ENCODE measurements at places on chromosomes 6 and 20.

DNA sequence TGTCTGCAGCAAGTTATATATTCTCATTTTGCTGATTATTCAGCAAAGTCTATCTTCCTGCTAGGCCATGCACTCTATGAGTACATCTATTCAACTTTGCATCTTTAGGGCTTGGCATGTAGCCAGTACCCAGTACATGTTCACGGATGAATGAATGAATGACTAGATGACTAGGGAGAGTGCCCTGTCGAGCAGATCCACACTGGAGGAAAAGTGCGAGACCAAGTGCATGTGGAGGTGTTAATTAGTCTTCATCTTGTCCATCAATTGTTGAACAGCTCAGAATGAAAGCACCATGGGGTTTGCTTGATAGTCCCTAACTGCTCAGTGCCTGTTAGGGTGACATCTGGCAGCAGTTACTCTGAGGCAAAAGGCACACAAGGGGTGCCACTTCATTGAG lies 30.4 kb downstream of the TM9SF4 start:
- DNase-seq = no peak

DNA sequence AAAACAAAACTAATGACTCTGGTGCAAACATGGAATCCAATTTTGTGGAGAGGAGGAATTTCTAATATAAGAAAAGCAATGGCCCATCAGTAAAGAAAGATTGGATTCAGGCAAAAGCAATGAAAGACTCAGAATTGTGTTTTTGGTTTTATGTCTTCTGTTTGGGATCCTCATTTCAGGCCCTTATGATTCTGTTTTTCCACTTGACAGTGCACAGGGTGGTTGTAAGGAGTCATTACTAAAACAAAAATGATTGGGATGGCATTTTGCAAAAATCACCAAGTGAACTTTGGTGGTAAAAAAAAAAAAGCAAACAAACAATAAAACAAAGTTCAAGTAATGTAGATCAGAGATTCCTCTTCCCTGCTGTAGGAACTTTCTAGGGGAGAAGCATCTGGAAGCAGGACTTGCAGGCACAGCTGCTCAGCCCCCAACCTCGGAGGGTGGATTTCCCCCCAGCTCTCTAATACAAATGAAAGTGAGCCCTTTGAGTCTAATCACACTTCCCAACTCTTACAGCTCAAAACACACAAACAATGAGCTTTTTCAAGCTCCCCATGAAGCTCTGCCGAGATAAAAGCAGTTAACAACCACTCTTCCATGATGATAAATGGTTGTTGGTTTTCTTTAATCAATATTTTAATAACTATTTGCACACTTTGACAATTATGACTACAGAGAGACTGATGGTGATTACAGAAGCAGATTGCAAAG lies 177.7 kb downstream of the ZDHHC14 start:
- DNase-seq = no peak

DNA sequence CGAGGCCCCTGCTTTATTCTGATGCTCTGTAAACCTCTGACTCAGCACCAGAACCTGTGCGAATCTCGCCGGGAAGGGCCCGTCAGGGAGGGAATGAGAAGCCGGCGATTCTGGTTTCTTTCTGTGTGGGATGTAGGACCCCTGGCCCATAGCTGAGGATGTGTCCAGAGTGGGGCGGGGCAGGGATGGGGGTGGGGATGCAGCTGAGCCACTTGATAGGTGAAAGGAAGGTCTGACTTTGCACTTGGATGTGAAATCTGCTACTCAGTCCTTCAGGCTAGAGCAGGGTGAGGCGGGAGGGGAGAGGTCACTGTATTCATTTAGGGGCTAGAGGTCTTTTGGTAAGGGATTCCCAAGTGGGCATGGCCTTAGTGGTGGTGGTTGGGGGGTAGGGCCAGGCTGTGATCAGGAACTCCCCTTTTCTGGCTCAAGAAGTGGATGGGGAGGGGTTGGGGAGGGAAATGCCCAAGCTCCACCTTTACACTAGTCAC lies 2.3 kb downstream of the TOX2 start:
- peak; percentile 16 for DNase-seq

- DNase-seq = no peak
Measured at GRCh38 chr6:146550911-146551310, 7.3 kb downstream of the RAB32 start.

DNA sequence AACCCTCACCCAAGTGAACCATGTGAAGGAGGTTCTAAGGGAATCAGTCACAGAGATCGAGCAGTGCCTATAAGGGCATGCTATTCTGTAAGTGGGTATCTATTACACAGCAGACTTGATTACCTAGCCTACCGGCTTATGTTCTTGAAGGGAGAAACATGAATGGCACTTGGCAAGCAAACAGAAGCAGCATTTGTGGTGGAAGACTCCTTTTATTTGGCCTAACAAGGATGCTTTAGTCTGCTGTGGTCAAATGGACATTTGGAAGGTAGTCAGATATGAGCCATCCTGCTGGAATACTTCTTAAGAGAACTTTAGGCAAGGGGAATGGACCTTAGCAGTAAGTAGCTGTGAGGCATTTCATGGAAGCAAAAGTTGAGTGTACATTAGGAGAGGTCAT lies 126.3 kb downstream of the COL12A1 start:
- DNase-seq = peak; percentile 17

GRCh38 chr6:79943133-79943532 lies 4.2 kb downstream of the ELOVL4 start:
- DNase-seq = no peak

DNA sequence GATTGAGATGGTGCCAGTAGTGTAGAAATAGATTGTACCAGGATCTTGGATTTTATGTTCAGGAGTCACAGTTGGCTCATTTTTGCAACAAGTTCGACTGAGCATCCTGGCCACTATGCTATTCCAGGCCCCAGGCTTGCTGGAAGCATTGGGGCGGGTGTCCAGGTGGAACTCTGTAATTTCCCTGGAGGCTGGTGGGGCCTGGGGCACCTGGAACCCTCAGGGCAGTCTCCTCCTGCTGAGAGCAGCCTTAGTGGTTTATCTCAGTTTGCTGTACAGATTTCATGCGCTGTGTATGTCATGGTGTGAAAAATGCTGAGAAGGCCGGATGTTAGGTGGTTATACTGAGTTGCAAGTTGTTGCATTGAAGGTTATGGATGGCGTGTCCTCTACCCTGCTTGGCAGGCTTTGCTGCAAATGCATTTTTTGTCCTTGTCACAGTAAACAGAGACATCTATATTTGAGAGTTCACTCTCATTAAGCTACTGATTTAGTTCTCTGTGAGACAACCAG lies 135.1 kb upstream of the MYLIP start:
- DNase-seq = no peak

DNA sequence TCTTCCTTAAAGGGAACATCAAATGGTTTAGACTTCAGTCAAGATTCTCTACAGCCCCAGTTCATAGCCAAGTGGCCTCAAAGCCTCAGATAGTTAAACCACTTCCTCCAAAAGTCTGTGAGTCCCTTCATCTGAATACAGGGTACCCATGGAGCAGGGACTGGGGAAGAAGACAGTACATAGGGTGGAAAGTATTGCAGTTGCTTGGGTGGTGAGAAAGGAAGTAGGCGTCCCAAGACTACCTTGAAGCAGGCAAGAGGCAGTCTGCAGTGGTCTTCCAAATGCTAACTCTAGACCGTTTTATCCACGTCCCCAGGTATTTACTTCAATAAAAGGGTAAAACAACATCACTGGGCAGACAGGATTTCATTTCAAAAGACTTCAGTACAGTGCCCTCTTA lies 2.0 kb downstream of the FYN start:
- DNase-seq = no peak
